GM19239 (cell line): ENCODE measurements at places on chromosomes 12 and 14.

DNA sequence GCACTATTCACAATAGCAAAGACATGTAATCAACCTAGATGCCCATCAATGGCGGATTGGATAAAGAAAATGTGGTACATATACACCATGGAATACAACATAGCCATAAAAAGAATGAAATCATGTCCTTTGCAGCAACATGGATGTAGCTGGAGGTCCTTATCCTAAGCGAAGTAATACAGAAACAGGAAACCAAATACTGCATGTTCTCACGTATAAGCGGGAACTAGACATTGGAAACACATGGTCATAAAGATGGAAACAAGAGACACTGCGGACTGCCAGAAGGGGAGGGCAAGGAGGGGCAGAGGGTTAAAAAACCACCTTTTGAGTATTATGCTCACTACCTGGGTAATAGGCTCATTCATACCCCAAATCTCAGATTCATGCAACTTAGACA is 234.1 kb upstream of the PLXNC1 start:
- no peak for DNase-seq

DNA sequence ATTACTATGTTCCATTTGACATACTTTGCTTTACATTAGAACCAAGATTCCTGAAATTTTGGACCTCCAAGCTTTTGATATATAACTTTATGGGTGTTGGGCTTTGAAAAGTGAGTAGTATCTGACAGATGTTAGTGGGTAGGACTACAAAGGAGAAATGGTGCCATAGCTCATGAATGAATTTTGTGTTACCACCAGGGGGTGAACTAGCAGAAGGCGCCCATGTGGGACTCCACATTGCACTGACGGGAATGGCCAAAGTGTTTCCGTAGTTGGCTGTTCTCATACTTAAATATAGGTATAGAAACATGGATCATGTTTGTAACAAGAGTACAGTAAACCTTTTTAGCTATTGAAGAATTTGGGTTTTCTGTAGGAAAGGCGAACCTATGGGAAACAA is 337.5 kb downstream of the FLRT2 start:
- no peak for DNase-seq

DNA sequence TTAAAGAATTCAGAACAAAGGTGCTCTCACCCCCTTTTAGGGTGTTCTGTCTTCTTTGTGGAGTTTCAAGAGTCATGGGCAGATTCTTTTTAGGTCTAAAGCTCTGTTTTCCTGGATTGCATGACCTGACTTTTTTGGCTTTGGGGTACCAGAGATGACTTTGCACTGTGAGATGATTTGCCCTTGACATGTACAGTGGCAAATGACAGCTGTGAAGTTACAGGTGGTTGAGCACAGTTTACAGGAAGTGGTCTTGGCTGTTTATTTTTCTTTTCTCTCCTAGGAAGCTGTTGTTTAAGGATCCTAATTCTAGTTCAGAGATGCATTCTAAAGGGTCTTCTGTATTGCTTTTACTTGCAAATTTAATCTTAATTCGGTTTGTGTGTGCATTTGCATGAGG is 83.8 kb upstream of the METAP2 start:
- no peak for DNase-seq

DNA sequence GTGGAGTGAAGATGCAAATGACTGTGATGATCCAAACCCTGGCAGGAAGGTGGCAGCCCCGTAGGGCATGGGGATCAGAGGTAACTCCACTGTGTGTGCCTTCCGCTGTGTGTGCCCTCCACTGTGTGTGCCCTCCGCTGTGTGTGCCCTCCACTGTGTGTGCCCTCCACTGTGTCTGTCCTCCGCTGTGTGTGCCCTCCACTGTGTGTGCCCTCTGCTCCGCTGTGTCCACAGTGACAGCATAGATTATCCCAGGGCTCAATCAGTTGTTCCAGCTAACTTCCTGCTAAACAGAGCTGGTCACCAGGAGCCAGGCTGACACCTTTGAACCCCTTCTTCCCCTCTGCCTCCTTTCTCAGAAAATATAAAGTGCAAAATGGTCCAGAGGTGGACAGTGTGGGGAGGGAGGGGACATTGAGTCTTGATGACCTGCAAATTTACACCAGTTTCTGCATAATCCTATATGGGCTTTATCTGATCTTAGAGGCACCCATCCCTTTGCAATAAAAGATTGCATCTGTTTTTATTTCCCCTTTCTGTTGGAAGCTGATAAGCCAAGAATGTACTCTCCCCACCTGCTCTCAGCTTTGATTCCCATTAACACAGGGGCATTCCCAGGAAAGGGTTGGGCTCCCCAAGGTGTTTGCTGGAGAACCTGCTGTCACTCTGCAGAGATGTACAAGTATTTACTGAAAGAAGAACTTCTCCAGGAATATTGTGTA is 21.6 kb upstream of the HNF1A start:
- DNase-seq: no peak

DNA sequence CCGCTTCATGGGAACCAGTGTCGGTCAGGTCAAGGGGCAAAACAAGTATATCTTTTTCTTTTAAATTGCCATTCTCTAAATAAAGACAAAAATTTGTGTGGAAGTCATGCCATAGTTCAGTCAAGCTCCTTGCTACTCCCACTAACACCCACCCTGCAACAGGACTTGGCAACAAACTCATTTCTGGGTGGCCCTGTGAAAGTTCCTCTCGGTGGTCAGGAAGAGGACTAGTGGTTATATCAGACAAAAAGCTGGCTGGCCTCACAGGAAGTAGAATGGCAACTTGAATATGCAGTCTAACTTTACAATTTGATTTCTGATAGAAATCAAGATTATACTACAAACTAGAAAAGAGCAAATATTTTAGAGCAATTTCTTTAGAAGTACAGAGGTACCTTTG is 11.2 kb downstream of the DHRS7 start:
- DNase-seq: no peak

- no peak for DNase-seq
Observed at GRCh38 chr14:81416981-81417380, 16.9 kb upstream of the STON2 start.
